Amygdala (tissue), 56 donors: ENCODE measurements at places on chromosomes 5 and 9.

DNA sequence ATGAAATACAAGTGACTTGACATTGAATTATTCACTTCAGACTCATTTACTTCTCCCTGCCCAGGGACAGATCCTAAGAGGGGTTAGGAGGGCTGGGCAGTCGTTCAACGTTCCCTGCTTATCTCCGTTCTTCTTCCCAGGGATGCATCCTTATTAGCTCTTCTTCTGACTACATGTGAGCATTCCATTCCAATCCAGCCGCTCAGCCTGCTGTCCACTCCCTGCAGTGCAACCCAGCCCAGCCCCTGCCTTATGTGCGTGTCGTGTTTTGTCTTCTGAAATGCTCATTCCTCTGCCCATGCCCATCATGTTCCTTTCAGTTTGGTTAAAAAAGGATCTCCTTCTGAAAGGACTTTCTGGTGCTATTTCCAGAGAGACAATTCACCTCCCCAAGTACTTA is 64.7 kb upstream of the PALM2AKAP2 start:
- no peak for DNase-seq

GRCh38 chr9:96031916-96032534 is 156.5 kb downstream of the ERCC6L2 start:
- no peak for DNase-seq

GRCh38 chr9:11558043-11558442 is 945.2 kb upstream of the PTPRD start:
- DNase-seq = no peak

DNA sequence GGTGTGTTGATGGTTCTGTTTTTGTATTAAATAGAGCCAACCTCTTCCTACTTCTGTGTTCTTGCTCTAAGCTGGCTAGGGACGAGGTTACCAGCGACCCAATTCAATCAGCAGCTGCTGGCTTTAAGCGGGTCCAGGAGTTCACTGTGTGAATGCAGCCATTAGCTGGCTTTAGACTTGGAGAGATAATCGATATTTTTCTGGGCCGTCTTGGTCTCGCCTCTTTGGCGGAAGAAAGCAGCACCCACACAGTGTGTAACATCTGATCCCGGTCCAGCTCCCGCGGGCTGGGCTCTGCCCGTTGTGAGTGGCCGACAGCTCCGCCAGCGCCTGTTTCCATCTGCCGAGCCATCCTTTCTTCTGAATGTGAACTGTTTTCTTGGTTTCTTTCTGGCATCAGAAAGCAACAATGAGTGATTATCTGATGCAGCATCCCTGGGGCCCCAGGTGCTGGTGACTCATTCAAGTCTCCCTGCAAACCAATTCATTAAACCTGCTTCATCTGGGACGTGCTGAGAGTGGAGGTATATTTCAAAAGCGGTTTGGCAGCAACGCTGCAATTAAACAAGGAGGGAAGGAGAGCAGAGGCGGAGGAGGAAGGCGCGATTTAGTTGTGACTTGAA is 90.8 kb upstream of the IRX4 start:
- no peak for DNase-seq

- DNase-seq = no peak
Measured at GRCh38 chr5:76805821-76806505, 12.9 kb upstream of the F2RL1 start.

DNA sequence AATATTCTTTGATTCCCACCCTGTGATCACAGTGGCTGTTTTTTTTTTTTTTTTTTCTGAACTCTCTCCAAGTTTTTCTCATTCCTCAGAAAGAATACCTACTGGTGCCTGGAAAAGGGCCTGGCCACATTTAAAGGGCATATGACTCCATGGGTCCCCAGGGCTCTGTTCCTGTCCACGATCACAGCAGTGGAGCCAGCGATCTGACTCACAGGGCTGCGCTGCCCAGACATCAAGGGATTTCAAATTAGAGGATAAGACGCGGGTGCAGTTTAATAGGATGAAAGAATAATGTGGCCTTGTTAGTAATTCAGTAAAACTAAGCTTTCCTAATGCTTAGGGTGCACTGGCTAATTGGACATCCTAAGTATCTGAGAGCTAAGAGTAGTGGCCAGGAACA is 175.1 kb upstream of the MSX2 start:
- DNase-seq = no peak

DNA sequence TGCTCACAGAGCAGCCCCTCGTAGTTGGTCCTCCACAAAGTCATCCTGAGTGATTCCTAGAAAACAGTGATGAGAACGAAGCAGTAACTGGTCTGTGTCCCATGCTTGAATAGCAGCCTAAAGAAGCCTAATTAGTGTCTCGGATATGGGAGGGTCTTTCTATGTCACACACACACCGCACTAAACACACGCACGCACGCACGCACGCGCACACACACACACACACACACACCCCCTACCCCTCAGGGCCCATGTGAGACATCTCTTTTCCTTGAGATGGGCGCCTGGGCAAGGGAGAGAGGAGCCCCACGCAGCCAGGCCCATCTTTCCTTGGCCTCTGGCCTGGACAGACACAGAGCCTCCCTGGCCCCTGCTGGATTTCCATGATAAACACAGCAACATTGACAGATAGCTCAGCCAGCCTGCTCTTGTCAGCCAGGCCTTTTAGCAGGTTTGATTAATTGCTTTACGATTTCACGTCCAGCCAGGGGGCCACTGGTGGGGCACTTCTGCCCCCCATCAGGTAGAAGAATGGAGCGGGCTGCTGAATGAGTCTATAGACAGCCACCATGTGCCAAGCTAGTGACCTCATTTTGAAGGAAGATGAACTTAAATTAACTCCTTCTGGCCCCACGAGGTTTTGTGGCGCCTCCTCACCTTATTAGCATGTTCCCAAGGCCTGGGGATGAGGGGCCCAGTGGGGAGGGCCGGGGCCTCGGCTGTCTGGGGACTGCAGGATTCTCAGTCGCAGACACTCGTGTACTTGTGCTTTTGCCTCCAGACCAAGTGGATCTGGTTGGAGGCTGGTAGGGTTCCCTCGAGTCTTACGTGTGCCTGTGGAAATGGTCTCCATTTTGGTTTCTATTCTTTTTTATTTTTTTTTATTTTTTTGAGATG is 36.2 kb upstream of the PRDM12 start:
- DNase-seq = no peak
